ENCODE measurements at places on chromosomes 13 and 19.
A peak's percentile ranks its signal among the peaks of the same experiment; 100 is the strongest.

DNA sequence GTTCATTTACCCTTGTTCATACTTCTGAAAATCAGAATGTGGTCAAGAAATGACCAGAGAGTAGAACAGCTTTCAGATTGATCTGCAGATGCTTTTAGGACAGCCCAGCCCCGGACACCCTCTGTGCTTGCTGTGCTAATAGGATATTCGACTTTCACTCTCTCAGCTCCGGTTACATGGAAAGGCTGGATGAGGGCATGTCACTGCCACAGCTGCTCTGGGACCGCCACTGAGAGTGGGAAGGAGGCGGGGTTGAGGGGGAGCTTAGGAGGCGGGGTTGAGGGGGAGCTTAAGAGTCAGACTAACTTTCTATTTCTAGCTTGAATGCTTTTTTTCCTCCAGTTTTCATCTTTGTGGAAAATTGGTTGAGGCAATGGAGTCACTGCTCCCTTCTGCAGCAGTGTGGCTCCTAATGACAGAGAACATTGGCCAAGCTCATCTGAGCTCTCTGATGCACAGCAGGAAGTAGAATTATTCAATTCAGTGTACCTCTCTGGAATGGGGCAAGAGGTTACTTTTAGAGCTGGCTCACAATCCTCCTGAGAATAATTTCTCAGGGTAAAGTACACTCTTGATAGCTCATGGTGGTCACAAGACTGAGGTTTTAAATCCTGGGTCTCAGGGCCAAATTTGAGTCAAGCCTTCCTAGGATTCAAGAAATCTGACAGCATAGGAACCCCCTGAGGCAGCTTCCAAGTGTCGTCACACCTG is 74.6 kb upstream of the NPAS1 start:
- peak; percentile 85 for DNase-seq

GRCh38 chr13:48401480-48401879 is 11.4 kb downstream of the LPAR6 start:
- DNase-seq = no peak

DNA sequence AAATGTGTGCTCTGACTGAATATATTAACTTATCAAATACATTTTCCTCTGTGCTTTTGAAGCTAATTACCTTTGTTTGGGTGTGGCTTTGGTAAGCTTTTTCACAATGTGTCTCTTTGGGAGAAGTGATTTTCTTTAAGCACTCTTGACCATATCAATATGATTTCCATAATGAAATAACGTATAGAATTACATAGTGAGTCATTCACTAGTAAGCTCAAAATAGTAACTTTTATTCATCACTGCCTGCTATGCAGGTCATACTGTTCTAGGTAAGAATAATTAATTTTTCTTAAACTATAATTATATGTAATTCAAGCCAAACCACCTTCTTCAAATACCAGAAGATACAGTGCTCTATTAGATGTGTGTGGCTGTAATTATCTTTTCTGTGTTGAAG is 480.7 kb downstream of the MYO16 start:
- no peak for DNase-seq

DNA sequence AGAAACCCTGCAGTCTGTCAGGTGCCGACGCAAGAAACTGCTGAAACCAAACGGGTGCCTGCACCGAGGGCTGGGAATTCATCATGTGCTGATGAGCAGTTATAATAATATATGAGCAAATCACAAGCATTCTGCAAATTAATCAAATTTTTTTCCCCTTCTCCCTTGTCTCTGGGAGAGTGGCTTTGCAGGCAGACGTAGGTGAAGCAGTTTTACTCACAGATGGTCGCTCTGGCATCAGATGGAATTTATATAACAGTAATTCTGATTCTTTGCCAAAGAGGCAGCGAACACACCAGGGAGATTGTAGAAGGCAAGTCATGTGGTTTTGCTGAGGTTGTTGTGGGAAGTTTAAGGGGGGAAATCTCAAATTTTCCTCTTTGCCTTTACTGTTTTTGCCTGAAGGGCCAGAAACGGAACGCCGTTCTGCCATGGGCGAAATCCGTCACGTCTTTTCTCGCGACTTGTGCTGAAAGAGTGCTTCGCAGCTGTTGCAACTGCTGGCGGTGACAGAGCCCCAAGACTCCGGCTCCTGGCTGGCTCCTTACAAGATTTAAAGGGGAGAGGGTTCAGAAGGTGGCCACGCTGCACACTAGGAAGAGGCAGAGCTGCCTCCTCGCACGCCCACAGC is 320.1 kb downstream of the ZNF536 start:
- DNase-seq = peak; percentile 41

GRCh38 chr13:99600318-99600717 is 99.0 kb downstream of the TM9SF2 start:
- DNase-seq = no peak

DNA sequence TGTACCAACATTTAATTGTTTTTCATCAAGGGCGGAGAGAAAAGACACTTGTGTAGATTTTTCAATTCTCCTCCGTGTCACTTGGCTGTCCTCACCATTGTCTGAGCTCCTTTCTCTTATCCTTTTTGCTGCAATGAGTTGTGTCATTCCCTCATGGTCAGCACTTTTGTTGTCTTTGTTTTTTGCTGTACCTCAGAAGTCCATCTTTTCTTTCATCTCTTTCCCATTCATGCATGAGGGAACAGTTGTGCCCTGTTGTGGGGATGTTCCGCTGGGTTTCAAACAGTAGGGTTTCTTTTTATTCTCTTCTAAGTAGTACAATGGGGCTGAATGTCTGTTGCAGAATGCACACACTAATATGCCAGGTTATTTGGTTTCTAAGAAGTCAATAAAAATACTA is 222.6 kb downstream of the TM9SF2 start:
- no peak for DNase-seq

- no peak for DNase-seq
Observed at GRCh38 chr13:23571431-23571830, 1.2 kb downstream of the TNFRSF19 start.

DNA sequence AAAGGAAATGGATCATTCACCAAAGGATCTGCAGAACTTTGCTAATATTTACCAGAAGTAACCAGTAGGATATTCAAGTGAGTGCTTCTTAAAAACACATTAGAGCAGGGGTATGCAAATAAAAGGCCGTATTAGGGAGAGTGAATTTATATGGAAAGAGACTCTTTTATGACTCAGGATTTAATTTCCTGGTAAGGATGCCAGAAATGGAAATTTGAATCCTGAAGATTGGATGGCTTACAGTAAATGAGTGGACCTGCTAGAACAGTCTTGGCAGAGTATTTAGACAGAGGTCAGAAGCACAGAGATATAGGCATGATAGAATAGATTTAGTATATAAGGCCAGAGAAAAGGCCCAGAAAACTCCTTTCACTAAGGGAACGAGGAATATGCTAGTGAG is 201.6 kb downstream of the SLITRK5 start:
- DNase-seq = no peak

DNA sequence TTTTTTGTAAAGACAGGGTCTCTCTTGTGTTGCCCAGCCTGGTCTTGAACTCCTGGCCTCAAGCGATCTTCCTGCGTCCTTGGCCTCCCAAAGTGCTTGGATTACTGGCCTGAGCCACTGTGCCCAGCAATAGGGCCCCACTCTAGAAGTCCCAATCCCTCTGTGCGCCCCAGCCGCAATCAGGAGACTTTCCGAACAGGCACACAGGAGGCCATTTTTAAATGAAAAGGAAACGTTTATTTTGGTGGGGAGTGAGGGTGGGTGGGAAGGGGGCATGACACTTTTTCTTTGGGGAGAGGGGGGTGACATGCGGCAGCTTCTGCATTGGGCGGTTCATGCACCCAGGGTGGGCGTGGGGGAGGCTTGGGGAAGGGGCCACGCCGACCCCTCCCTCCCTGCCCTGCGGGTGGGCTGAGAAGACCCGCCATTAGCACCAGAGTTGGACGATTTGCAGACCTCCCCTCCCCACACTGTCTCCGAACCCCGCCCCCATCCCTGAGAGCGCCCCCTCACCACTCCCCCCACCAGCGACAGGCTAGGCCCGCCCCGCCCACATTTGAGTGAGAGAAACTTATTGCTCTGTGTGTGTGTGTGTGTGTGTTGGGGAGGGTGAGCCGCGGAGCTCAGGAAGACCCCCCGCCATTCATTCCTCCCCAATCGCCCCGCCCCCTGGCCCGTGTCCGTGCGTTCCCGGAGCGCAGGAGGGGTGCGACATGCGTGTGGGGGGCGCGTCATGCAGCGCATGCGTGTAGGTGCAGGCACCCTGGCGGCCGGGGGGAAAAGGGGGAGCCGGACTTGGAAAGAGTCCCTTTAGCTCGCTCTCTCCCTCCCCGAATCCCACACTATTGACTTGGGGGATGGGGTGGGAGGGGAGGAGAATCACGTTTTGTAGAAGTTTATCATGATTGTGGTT is 17.2 kb downstream of the KCNC3 start:
- DNase-seq = no peak

DNA sequence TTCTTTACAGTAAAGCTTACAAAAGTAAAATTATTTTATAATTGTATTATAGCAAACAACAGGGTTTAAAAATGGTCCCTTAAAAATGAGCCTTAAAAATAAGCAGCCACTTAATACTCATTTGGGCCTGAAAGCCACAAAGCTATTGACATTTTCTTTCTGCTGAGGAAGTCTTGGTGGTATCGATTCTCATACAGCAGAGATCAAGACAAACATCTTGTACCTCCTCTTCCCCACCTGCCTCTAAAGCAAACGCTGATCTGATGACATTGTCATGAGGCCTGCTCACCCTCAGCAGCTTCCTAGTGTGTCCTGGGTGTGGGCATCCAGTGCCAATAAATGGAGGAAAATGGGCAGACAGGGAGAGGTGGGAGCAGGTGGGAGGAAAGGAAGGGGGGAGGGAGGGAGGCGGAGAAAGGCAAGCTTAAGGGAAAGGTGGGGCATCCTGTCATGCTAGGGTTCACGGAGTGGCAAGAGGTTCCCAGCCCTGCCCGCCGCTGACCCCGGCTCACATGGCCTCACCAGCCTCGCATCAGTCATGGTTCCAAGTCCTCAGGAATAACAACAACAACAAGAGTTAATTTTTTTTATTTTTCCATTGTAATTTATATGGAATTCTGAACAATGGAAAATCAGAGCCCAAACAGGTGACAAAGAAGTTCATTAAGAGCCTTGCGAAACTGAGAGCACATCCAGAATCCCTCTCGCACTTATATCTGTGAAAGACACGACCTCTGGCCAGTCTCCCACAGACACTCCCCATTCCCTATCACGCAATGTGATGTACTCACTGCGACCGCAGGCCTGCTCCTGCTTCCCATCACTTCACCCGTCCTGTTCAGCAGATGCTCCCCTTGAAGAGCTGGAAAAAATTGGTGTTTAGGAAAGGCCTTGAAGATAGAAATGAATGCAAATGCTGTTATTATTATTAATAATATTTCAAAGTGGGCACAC is 15.1 kb upstream of the ATP11A start:
- no peak for DNase-seq

GRCh38 chr19:42455621-42456081 is 12.9 kb upstream of the CXCL17 start:
- no peak for DNase-seq

DNA sequence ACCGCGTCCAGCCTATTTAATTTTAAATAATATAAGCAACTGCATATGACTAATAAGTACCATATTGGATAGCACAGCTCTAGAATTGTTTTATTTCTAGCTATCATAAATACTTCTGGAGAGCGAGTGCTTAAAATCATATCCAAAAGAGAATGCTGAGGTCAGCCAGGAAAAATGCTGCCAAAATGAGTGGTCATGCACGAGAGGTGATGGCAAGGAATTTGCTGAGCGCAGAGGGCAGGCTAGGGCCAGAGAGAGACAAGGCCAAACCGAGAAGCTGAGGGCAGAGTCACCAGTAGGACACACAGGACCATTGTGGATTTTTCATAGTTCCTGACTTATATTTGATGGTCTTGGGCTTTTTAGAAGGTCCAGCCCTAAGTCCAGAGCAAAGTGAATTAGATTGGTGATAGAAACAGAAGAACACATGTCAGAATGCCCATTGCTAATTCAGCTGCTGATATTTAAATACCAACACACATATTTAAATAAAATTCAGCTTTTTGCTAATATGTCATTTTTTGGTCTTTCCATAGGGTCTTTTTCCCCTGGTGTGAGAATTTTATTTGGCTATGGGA is 33.6 kb upstream of the UBL3 start:
- DNase-seq = peak; percentile 53

DNA sequence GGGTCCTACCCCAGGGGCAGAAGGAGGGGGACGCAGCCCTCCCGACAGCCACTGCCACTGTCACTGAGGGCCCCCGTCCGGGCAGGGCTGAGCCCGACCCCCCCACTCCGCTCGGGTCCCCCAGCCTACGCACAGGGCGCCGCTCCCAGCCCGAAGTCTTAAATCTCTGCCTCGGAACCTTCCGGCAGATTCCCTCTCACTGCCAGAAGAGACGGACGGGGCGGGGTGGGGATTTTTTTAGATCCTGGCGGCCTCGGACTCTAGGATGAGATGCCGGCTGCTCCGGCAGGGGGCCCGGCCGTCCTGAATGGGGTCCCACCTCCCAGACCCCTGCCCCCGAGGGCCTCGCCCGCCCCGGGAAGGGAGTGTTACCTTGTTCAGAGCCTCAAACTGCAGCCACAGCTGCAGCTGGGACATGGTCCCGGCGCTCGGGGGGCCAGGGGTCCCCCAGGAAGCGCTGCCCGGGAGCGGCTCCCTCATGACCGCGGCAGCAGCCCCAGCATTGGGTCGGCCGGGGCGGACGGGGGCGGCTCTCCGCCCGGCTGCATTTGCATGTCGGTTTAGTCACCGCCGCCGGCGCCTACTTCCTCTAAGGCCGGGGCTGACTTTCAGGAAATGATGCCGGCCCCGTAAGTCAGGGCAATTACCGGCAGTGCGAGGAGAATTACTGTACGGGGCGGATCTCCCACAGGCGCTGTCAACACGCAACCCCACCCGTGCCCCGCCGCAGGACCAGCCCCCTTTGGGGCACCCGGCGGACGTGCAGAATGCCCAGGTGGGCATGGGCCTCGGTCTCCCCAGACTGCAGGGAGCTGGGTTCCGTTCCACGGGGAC is 28.1 kb downstream of the GPX4 start:
- DNase-seq = peak; percentile 37

DNA sequence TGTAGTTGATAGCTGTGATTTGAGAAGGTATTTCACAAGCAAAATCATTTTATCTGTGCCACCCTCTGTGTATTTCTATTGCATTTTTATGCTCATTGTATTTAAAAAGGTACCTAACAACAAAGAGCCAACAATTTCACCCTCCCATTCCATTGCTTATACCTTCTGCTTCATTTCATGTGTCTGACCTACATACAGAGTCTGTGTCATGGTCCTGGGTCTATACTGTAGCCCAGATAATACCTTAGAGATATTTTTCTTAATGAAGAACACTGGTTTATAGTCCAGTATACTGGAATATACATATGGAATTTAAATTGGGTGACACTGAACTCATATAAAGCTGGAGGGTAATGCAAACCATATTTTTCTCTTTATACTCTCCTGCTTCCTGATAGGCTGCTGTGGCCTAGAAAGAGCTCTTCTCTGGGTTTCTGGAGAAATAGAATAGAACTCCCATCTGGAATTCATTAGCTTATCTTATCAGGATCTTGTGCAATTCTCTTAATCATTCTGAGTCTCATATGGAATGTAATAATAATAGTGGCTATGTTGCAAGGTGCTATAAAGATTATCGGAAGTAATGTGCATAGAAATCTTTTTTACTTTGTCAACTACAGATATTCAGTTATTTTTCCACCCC is 31.8 kb upstream of the SPART start:
- DNase-seq = no peak

Data from pons (tissue), 1 donor.